ENCODE measurements at places on chromosomes 1 and 21.

GRCh38 chr1:109924316-109924715 is 13.7 kb downstream of the CSF1 start:
- DNase-seq = no peak

DNA sequence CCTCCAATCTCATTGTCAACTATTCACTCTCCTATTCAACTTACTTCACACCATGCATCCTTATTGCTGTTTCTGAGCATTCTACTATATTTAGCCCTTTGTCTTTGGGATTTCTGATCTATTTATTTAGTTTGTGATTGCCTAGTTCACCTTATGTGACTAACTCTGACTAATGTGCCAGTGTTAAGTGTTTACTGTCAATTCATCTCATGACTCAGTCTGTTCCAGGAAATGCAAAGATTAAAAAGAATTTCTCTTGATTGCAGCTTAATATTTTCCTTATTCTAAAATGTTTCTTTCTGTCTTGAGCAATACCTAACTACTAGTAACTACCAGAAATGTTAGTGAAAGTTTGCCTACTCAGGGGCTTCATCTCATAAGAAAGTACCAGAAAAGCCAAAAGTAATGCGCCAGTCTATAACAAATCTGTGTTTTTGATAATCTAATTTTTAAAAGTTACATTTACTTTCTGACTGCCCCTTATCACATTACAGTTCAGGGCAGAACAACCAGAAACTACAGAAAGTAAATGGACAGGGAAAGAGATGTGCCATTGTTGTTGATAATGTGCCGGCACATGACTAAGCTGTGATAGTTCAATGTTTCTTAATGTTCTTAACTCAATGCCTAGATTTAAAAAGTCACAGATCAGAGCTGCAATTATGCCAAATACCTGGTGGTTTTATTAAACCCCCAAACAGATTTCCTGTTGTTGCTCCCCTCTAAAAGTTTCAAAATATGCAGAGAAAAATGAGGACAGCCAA is 556.5 kb downstream of the PTBP2 start:
- no peak for DNase-seq

DNA sequence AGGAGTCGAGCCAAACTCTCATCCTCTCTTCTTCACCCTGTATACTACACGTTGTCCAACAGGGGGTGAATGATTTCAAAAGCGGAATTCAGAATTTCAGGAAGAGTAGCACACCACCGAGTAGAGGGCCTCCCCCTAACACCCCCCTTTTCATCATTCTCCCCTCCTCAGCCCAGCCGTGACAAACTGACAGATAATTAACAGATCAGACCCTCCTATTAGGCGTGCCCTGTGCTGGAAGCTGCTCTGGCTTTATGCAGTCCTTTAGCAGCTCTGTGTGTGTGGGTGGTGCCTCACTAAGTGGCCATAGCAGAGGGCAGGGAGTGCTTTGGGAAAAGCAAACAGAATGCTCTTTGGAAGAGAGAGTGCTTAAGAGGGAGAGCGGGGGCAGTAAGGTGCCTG is 44.3 kb downstream of the PEX14 start:
- no peak for DNase-seq

- no peak for DNase-seq
These were observed at the start of gene SOX13 for GRCh38 chr1:204072931-204073836. Gene SOX13 (plus strand): TSS chr1:204073115. CDS start chr1:204112916, 39,801 bp downstream.

DNA sequence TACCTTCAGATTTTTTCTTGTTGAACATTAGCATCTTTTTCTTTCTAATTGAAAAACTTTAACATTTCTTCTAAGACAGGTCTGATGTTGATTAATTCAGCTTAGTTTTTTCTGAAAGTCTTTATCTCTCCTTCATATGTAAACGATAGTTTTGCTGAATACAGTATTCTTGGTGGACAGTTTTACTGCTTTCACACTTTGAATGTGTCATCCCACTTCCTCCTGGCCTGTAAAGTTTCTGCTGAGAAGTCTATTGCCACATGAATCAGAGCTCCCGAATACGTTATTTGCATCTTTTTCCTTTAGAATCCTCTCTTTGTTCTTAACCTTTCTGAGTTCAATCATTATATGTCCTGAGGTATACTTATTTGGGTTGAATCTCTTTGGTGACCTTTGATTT is 344.2 kb downstream of the OLFM3 start:
- no peak for DNase-seq

- no peak for DNase-seq
These were observed 43.2 kb downstream of the IL6R start for GRCh38 chr1:154448331-154448811.

- DNase-seq = no peak
These were observed 5.2 kb downstream of the DIO1 start for GRCh38 chr1:53899206-53899628.
